ENCODE measurements at places on chromosomes 4 and X. TPM values are rescaled to one million over a fixed set of nuclear protein-coding genes. Genes with fewer than 3 reads are reported as not detected.

GRCh38 chrX:121307449-121307848, 260.0 kb downstream of the GLUD2 start:
- DNase-seq: no peak

DNA sequence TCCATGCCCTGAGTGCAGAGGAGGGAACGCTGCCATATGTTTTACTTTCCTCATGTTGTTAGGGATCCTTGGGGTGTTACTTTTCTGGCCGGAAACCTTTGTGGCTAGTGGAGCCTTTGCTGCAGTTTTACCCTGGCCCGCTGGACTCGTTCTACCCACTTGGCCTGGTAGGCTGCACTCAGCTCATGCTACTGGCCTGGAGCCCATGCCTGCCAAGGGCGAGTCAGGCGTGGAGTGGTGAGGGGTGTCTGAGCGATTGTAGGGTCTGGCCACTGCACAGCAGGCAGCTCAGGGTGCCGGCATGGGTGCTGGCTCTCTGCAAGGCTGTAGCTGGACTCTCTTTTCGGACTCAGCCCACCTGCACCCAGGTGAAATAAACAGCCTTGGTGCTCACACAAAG, 41.4 kb upstream of the IL9R start:
- DNase-seq: no peak

DNA sequence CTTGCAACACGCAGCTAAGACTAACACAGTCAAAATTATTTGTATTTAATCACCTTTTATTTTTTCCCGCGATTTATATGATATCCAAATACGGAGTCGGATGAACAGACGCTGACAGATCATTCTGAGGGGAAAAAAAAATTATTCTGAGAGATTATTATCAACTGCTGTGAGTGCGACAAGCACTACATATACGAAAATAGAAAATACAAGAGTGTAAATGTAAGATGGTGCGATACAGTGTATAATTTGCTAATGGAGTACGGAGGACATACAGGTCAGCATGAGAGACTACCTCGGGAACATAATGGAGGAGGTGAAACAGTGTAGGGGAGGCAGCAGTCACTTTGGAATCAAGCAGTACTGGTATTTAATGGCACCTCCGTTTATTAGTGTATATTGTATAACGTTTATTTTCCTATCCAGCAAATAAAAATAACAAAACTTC, 2.8 kb upstream of the LIN54 start:
- no peak for DNase-seq

- no peak for DNase-seq
Observed at GRCh38 chrX:20251691-20252090, 15.0 kb downstream of the RPS6KA3 start.

DNA sequence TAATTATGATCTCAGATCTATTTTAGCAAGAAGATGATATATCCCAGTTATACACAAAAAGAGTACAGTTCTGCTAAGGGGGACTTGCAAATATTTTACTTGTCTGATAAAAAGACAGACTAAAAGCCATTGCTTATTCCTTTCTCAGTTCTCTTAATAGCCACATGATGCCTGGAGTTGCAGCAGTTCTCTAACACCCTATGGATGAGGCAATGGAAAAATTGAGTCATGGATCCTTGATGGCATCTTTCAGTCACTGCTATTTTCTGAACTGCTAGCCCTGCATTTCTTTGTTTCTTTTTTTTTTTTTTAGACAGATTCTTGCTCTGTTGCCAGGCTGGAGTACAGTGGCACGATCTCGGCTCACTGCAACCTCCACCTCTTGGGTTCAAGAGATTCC, 1956.7 kb downstream of the C4orf33 start:
- no peak for DNase-seq

GRCh38 chr4:2694691-2695090, 61.4 kb downstream of the TNIP2 start:
- no peak for DNase-seq

DNA sequence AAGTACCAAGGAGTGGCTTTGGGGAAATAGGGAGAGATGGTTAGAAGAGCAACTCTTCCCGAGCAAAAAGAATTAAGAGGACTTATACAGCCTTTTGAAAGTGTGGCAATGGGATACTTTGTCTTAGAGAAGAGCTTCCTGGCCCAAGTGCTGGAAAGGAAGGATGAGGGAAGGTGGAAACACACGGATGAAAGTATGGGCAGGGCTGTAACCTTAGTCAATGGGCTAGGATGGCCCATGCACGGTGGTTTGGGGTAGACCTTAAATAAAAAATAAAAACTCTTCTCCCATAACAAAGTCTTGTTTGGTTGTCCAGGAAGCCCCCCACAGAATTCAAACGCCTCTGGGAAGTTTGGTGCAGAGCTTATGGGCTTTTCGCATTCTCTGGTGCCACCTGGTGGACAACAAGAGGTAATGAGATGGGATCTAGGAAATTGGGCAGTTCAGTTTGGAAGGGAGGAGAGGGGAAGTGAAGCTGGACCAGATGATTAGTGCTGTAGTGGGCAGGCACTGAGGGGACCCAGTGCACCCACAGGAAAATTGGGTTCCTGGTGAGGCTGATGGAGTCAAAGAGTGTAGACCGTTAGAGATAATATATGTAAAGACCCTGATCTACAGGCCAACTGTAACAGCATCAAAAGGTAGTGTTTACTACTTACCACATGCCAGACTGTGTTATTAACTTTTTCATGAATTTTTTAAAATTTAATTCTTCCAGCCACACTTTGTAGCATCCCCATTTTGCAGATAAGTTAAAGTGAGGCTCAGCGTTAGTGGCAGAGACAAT, 13.8 kb upstream of the ENOX2 start:
- DNase-seq: no peak

GRCh38 chr4:102789317-102789717, 28.5 kb upstream of the MANBA start:
- DNase-seq: no peak

GRCh38 chr4:186283311-186283710, 17.3 kb downstream of the F11 start:
- DNase-seq: no peak

DNA sequence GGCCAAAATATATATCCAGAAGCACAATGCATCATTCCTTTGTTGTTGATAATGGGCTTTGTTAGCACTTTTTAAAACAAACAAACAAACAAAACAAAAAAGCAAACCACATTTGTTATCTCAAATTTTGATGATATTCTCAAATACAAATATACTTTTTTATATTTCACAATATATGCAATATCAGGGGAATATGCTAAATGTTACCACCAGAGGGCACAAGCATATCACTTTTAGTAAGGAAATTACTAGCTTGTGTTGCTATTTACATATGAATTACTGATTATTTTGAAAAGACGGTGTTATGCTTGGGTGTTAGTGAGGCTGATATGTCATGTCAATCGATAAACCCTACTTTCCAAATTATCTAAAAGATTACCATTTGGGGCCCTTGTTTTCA, 29.1 kb downstream of the RIPPLY1 start:
- no peak for DNase-seq

GRCh38 chr4:72377491-72378194, 191.4 kb downstream of the ADAMTS3 start:
- no peak for DNase-seq

Gene ANOS1
- polyA plus RNA-seq: 8.6 TPM

Gene NAAA
- polyA plus RNA-seq: 16.3 TPM

Gene ART3
- 0.35 TPM for polyA plus RNA-seq

Gene FABP2
- polyA plus RNA-seq: 0.70 TPM

Gene FHIP1A
- 6.1 TPM for polyA plus RNA-seq

Gene USP17L26
- not detected for polyA plus RNA-seq

Gene ZMAT1
- polyA plus RNA-seq: 24.7 TPM

Gene DMRTC1B
- polyA plus RNA-seq: 3.5 TPM

Gene TGIF2LX
- polyA plus RNA-seq: not detected

Data from left renal cortex interstitium (tissue), 4 donors.